CD4-positive, alpha-beta T cell treated with Interleukin-2 at 100 ng/mL for 4 hours (primary cell): ENCODE measurements at places on chromosomes 11 and 22.

GRCh38 chr11:43547889-43548381 lies 132.6 kb upstream of the HSD17B12 start:
- DNase-seq = no peak

DNA sequence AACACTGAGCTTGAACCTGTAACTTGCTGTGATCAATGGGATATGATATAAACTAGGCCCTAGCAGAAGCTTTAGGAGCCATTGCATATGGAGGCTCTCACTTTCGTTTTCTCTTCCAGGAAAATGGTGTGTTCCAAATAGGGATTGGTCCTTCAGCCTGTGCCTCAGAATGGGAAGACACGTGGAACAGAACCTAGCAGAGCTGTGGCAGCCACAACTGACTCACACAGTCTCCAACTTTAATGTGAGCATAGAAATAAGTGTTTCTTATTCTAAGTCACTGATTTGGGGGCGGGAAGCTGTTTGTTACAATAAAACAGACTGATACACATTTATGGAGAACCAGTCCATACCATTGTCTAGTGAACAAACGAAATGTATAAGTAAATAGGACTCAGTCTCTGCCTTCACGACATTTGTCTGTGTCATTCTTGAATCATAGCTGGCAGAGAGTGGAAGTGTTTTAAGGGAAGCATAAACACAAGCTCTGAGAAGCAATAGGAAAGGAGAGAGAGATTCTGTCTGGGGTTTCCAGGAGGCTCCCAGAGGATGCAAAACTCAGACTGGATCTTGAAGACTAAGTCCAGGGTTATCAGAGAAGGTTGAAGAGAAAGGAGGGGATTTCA lies 97.3 kb downstream of the GALNT18 start:
- DNase-seq = no peak

DNA sequence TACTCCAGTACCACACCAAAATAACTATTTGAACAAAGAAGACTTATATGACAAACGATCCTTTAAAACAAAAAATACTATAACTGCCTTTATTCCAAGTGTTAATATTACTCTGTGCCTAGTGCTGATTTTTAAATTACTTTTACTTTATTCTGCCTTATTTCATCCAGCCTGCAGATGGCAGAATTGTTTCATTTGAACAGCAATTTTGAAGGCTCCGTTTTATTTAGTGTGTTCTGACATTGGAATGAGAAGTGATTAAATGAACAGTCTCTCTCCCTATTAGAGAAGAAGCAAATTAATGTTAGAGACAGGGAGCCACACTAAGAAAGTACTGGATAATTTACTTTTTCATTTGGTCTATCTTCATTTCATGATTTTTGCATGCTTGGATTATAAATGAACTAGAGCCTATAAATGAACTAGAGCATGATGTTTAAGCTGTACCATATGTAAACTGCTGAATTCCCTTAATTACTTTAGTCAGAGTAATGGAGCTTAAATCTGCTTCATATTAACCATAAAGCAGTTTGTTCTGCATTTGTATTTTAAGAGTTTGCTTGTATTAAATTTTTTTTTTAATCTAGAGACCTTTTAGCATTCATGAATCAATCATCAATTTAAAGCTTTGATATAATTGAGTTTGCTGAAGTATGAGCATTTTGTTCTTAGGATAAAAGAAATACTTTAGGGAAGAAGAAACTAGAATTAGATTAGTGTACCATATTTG lies 9.8 kb downstream of the PDHX start:
- peak; percentile 71 for DNase-seq

- no peak for DNase-seq
These were observed 34.6 kb downstream of the EHF start for GRCh38 chr11:34655335-34656008.

DNA sequence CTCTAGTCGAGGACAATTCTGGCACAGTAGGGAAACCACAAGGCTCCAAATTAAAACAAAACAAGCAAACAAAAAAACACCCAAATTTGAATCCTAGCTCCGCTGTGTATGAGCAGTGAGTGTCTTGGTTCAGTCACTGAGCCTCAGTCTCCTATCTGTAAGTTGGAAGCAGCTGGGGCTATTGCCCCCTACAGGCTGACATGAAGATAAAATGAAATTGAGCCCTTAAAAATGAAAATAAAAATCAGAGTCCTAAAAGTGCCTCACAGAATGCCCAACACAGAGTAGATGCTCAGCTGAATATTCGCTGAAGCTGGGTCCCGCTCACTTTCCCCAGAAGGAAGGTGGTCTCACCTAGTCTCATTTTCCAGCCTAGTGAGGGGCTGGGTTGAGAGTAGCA lies 65.2 kb downstream of the PDE2A start:
- DNase-seq = peak; percentile 8

- no peak for DNase-seq
These were observed 12.1 kb upstream of the MOGAT2 start for GRCh38 chr11:75705541-75705940.

- DNase-seq = no peak
These were observed 9.0 kb upstream of the CCT8L2 start for GRCh38 chr22:16601437-16602223.
